Epithelial cell of prostate (primary cell): ENCODE measurements at places on chromosomes 12 and 14.

DNA sequence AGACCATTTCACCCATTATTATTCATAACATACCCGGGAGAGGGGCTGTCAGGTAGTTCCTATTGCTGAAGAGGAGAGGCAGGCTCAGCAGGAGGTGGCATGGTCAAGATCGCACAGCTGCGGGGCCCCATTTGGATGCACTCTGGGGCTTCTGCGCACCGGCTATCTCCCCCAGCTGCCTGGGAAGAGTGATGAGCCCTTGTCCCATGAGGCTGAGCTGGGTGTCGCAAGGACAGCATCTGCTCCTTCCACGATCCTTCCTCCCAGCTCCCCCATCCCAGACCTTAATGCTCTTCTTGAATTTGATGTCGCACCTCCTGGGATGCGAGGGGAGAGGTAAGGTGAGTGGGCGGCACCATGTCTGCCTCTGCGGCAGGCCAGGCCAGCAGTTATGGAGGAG is 62.6 kb downstream of the SLC24A4 start:
- no peak for DNase-seq

GRCh38 chr12:23860019-23860418 is 89.5 kb downstream of the SOX5 start:
- DNase-seq, result no peak

DNA sequence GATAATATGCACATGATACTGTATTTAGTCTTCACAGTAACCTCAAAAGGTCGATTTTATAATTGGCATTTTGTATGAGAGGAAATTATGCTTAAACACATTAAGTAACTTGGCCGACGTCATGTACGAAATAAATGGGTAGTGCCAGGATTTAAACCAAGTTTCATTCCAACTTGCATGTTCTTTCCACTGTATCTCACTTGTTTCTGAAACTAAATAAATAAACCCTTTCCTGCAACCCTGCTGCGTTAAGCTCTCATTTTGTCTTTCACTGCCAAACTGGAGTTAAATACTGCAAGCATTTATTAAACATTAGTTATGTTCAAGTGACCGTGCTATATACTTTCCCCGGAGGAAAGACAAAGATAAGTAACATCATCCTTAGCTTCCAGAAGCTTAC is 293.9 kb upstream of the PRKD1 start:
- DNase-seq, result no peak

GRCh38 chr14:65302571-65303189 is 109.8 kb upstream of the FUT8 start:
- no peak for DNase-seq

GRCh38 chr12:51470116-51470515 is 45.5 kb downstream of the SLC4A8 start:
- no peak for DNase-seq

DNA sequence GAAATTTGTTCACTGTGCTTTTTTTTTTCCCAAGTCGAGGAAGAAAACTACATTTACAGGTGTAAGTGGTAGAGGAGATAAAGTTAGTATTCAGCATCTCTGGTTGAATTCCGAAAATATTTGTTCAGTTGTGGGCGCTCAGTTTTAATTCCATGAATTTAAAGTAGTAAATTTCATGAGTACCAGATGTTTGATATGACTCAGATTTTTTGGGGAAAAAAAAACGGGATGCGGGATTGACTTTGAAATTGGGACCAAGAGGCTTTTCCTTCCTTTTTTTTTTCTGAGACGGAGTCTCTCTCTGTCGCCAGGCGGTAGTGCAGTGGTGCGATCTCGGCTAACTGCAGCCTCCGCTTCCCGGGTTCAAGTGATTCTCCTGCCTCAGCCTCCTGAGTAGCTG is 1.6 kb downstream of the TULP3 start:
- DNase-seq, result no peak

GRCh38 chr12:106915635-106916026 is 40.1 kb upstream of the TMEM263 start:
- no peak for DNase-seq

DNA sequence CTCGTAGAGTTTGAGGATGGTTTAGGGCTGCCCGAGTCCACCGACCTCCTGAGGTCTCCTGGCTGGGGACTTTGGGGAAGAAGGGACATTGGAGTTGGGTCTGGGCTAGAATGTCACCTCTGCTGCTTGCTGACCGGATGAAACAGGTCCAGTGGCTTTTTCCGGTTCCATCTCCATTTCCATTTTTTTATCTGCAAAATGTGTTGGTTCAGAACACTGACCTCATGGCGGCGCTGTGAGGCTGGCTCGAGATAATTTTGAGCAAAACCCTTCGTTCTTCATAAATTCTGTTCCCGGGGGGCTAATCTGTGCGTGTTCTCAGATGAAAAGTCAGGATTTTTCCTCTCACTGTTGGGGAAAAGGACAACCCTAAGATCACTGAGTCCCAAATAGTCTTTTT is 11.7 kb upstream of the MYL2 start:
- no peak for DNase-seq

DNA sequence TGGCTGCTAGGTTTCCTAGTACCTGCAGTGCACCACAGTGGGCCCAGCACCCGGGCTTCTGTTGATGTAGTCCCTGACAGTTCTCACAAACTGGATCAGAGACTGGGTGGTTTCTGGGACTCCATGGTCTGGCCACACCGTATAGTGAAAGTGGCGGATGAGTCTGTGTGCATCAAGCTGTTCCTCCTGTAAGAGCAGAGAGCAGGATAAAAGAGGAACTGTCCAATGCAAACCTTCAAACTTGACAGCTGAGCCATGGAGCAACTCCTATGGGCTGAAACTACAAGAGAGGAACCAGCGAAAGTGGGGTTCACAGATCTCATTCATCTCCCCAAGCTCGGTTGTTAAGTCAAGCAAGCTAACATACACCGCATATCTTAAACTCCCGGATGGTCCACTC is 102.8 kb downstream of the PTPRB start:
- no peak for DNase-seq

DNA sequence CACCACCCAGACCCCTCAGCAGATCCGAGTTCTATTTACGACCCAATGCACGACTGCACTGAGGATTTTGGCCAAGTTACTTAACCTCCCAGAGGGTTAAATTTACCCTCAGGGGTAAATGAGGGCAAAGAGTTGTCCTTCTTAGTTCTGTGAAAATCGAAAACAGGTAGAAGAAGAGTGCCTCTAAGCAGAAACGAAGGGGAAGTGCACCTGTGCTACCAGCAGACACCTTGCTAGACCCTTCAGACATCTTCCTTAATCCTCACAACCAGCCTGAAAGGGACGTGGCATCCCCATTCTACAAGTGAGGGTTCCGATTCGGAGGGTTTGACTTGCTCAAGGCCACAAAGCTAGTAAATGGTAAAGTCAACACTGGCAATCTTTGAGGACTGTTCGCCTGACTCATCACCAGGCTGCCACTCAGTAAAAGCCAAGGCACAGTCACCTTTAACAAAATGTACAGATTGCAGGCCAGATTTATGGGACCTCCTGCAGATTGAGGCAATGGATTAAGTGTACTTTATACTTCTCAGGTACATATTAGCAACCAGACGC is 1.6 kb downstream of the GSG1 start:
- DNase-seq, result no peak
